ENCODE measurements at places on chromosomes 5 and 9. TPM values are rescaled to one million over a fixed set of nuclear protein-coding genes. Genes with fewer than 3 reads are reported as not detected.

The GMCL2 gene
- not detected for total RNA-seq

- no peak for DNase-seq
These were observed 41.9 kb upstream of the RIC1 start for GRCh38 chr9:5587024-5587423.

The SETD9 gene
- total RNA-seq, result 8.2 TPM

DNA sequence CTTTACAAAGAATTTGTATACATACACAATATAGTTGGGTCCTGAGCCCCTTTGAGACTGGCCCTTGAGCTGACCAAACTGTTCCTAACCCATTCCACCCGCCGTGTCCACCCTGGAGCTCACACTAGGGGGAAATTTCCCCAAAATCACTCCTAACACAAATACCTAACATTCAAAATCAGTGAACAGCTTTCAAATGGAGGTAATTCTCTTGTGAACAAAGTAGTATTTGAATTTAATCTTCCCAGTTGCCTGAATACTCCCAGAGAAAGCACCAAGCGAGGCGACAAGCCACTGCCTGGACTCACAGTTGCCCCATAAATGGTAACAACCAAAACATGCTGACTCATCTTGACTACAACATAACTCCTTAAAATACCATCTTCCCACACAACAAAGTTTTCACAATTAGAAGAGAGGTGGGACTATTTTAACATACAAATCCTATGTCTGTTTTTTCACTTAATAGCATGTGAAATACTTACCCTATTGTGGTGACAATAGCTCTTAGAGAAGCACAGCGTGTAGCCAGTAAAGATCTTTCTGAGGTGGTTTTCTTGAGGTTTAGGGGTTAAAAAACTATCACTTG, 31.7 kb upstream of the SCAMP1 start:
- DNase-seq, result no peak
